ENCODE measurements at places on chromosomes 4 and X. TPM values are rescaled to one million over a fixed set of nuclear protein-coding genes. Genes with fewer than 3 reads are reported as not detected.

Gene SATL1
- 0.95 TPM for polyA plus RNA-seq

Gene TRPC3
- 0.57 TPM for polyA plus RNA-seq

Gene C4orf50
- polyA plus RNA-seq: 1.1 TPM

DNA sequence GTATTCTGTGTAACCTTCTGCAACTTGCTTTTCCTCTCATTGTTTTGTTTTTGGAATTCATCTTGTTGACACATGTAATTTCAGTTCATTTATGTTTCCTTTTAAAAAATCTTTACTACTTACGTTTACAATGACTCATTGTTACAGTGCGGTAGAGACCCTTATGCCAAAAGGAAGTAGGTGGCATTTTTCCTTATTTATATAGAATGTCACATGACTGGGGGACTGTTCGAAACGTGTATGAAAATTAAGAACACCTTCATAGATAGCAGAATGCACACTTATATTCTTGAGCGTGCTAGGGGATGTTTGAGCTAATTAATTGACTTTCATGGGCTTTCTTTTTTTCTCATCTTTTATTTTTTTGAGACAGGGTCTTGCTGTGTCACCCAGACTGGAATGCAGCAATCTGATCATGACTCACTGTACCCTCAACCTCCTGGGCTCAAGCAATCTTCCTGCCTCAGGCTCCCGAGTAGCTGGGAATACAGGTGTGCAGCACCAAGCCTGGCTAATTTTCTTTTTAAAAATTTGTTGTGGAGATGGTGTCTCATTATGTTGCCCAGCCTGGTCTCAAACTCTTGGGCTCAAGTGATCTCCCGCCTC lies 7.3 kb downstream of the REPS2 start:
- no peak for DNase-seq

GRCh38 chr4:102578819-102579218 lies 77.7 kb downstream of the NFKB1 start:
- no peak for DNase-seq

Data from testis (tissue), 5 donors.